NCI-H446 (cell line): ENCODE measurements at places on chromosomes 7 and 10.
A peak's percentile ranks its signal among the peaks of the same experiment; 100 is the strongest.

GRCh38 chr7:34747867-34748727 lies 90.1 kb downstream of the NPSR1 start:
- peak; percentile 97 for DNase-seq

DNA sequence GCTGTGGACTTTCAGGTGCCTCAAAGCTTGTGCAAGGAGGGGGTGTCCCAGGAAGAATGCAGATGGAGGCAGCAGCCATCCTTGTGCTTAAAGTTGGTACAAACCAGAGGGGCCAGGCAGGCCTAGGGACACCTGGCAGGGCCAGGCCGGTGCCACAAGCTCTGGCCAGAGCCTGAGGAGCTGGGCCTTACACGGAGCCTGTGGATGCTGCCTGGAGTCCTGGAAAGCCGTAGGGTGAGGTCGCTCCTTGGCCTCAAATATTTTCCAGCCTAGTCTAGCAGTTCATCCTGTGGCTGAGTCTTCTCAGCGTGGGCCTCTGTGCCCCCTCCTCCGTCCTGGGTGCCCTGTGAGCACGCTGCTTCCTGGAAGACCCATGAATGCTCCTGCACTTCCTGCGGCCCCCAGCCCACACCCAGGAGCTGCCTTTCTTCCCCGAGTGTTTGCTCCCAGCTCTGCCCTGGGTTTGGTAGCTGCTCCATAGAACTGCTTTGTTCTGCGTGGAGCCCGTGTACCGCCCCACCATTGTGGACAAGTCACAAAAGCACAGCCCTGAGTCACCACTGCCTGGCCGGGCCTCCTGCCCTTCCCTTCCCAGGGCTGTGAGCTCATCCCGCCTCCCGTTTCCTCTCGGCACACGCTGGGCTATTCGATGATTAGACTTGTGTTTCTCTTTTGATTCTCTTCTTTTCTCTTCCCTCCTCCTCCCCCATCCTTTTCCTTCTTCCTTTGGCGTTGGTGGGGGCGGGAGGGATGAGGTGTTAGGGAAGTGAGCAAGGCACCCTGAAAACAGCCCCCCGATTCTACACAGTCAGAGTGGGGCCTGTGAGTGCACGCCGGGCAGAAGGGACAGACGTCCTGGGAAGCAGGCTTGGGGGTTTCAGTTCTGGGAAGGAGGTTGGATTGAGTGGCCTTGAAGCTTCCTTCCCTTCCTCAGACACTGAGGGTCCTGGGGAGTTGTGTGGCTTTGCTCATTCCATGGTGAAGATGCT lies 73.2 kb upstream of the SHH start:
- no peak for DNase-seq

DNA sequence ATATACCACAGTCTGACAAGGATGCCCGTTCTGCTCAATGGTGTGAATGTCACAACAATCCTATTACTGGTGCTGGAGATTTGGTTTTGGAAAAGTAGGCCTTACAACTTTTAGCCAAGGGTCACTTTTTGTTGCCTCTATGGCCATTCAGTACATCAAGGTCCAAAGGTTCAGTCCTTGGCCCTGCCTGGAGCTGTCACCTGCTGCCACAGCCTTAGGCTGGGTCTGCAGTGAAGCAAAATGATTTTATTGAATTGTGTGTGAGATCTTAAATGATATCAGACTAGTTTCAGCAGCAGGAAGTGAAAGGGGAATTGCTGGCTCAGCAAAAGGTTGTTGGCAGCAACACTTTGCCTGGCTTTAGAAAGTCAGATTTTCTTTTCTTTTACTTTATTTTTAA lies 427.6 kb downstream of the THSD7A start:
- DNase-seq: no peak

- no peak for DNase-seq
Measured at GRCh38 chr7:112156412-112156811, 49.8 kb downstream of the DOCK4 start.

- DNase-seq: no peak
Measured at GRCh38 chr10:119412244-119413092, 130.1 kb downstream of the RGS10 start.

- no peak for DNase-seq
Measured at GRCh38 chr10:7243873-7244272, 167.0 kb downstream of the SFMBT2 start.

GRCh38 chr7:106905734-106906133 lies 40.7 kb downstream of the PIK3CG start:
- DNase-seq: no peak

DNA sequence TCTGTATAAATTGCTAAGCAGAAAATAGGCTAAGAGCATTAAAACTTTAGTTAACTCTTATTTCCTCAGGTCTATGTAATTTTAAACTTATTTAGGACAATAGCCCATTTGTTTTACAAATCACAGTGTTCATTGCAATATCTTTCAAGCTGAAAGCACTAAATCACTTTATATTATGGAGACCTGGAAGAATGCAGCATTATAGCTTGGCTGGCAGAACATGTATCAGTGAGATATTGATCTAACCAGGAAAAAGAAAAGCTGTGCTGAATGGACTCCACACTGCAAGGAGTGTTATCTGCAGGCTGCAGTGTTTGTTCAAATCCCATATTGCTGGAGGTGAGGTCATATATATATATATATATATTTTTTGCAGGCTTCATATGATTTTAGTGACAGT lies 517.5 kb downstream of the NRG3 start:
- DNase-seq: no peak

- DNase-seq: no peak
Measured at GRCh38 chr10:97975598-97975997, 54.8 kb downstream of the CRTAC1 start.

DNA sequence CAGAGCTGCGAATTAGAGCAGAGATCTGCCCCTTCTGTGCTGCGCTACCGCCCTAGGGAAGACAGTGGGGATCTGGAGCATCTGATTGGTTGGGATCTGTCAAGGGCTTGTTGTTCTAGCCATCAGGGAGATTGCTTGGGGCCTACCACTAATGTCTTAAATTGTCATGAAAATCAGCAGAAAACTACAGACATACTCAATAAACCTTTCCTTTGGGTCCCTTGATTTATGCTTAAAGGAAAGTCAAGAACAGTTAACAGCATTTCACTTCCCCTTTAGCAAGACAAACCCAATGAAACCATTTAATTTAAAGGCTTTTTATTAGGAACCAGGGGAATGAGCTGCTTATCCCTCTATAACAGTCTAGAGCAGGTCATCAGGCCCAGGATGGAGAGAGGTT lies 10.0 kb downstream of the SLC25A28 start:
- DNase-seq: no peak

DNA sequence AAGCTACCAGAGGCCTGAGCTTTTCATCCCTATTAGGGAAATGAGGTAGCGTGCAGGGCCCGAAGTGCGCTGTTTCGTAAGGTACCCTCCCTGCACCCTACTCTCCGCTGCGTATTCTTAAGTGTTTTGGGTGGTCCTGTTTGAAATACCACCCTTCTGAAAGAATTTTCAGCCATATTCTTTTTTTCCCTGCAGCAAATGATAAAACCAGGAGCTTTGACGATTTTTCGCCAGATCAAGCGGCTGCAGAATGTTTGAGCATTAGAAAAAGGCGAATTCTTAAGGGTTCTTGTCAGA lies 1.2 kb downstream of the RSBN1L start:
- no peak for DNase-seq

DNA sequence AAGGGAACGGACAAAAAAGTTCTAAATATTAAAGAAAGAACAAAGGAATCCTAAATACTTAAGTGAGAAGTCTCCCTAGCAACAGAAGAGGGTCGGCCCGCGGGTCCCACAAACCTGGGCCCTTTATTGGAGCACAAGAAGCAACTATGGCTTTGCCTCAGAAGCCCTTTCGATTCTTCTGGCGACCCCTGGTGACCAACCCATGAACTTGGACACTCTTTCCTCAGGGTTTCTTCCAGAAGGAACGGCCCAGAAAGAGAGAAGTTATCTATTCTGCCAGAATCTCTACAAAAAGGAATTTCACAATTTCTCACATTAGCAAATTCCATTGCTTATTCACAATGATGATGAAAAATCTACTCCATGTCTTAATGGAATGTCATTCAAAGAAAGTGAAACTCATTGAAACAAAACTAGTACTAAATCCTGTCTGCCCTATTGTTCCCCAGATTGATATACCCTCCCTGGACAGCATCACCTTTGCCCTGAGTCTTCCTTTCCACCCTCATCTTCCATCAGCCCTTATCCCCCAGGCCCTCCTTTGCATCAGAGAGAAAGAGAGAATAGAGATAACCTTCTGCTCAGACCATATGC lies 43.7 kb downstream of the CPVL start:
- peak; percentile 36 for DNase-seq

- no peak for DNase-seq
Measured at GRCh38 chr10:72802763-72803505, 90.6 kb upstream of the OIT3 start.

DNA sequence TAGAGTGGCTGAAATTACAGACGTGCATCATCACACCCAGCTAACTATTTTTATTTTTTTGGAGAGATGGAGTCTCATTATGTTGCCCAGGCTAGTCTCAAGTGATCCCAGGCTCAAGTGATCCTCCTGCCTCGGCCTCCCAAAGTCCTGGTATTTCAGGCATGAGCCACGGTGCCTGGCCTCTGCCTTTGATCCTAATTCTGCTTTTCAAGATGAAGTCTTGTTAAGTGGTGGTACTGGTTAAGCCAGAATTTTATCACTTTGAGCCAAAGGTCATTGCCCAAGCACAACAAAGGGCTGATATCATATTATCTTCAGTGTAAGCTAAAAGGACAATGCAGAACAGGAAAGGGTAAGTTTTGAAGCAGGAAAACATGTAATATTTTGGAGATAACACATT lies 64.2 kb downstream of the MYOF start:
- no peak for DNase-seq

DNA sequence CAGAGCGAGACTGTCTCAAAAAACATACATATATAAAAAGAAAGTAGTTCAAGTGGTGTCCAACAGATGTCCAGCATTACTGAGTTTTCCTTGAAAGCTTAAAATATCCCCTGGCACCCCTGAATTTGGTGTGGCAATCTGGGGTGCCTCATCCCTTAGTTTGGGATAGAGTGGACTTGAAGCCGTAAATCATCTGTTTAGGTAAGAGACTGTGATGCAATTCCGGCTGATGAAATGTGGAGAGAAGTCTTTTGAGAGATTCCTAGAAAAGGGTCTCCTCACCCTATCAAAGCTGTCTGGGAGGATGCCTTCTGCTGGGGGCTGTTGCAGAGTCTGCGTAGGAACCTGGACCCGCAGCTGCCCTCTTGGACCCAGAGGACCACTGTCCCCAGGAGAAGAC lies 408.0 kb downstream of the RPS24 start:
- no peak for DNase-seq

- DNase-seq: no peak
Measured at GRCh38 chr7:20441991-20442441, 111.3 kb downstream of the ITGB8 start.

- no peak for DNase-seq
Measured at GRCh38 chr10:72038458-72039001, 49.8 kb downstream of the SPOCK2 start.

GRCh38 chr7:70975754-70976153 lies 156.2 kb upstream of the GALNT17 start:
- no peak for DNase-seq

DNA sequence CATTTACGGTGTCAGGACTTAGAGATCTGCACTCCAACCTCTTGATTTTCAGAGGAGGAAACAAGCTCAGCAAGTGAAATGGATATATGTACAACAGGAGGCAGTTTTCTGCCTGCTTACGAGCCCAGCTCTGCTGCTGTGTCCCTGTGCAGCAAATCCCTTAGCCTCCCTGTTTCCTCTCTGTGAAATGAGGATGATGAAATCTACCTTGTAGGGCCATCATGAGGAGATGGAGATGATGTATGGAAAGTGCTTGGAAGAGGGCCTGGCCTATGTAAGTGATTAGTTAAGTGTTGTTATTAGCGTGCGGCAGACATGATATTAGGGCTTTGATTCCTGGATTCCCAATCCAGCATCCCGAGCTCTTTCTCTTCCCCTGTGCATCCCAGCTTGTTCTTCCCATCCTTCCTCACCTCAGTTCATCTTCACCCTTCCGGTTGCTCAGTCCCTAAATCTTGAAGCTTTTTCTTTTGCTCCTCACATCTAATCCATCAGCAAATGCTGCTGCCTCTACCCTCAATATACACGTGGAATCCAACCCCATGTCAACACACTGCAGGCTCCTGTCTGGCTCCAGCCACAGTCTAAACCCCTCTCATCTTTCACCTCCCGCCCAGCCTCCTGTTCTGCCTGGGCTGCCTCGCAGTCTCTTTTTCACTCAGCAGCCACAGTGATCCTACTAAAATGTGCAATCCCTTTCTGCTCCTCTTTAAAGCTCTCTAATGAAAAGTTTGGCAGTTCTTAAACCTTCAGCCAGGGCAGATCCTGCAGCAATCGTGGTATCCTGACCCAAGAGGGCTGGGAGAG lies 113.8 kb downstream of the MARCHF5 start:
- no peak for DNase-seq
